ENCODE measurements at places on chromosomes 7 and 10.

GRCh38 chr10:116698364-116698763 is 44.0 kb downstream of the HSPA12A start:
- no peak overlapping the region for H3K27ac ChIP-seq
- H3K36me3 ChIP-seq, result no peaks in the 10 kb centered on the region
- H3K27me3 ChIP-seq, result peaks cover 3% of the 10 kb centered on the region
- no peak overlapping the region for H3K4me3 ChIP-seq
- DNase-seq, result no peak
- no peaks in the 10 kb centered on the region for H3K4me1 ChIP-seq

DNA sequence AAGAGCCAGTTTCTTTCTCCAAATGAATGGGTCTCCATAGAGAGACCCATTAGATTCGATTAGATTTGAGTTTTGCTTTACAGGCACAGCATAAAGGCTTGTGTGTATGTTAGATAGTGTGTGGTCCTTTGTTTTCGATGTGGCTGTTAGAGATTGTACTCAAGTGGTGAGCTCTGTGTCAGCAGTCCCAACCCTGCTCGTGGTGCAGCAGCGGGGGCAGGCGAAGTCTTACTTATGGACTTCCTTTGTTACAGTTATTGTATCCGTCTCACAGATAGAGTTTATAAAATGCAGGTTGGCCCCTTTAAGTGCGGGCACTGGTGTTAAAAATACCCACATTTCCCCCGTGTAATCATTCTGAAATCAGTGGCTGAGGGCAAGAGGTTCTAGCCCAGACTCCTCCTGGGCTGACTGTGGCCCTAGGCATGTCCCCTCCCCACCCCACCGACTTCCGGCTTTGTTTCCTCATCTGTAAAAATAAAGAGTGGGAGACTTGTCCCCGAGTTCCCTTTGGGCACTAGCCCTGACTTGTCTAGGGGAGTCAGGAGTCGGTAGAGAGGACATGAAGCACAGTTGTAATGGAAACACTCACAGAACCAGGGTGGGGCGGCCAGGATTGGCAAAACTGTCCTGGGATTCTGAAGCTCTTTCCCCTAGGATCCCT is 28.6 kb downstream of the MTURN start:
- DNase-seq, result no peak
- no peak overlapping the region for H3K4me3 ChIP-seq
- H3K4me1 ChIP-seq, result no peaks in the 10 kb centered on the region
- H3K36me3 ChIP-seq, result no peaks in the 10 kb centered on the region
- no peaks in the 10 kb centered on the region for H3K27me3 ChIP-seq
- H3K27ac ChIP-seq, result no peak overlapping the region

GRCh38 chr7:122528879-122529481 is 169.9 kb downstream of the RNF133 start:
- no peak overlapping the region for H3K27ac ChIP-seq
- no peaks in the 10 kb centered on the region for H3K27me3 ChIP-seq
- DNase-seq, result no peak
- no peaks in the 10 kb centered on the region for H3K4me1 ChIP-seq

DNA sequence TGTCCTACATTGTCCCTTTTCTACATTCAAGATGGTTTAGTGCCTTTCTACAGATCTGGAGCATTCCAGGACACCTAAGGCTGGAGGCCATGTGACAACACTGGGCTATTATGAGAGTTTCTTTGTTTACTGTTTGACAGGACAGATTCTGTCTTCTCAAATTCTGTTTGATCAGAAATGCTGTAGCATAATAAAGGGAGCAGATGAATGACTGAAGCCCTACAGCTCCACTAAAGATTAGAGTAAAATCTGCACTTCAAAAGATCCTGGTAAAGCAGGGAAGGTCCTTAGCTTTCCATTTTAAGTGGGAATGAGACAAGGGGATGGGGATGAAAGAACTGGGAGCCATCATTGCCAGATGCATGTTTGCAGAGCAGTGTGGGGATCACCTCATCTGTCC is 38.4 kb downstream of the TMEM229A start:
- no peak overlapping the region for H3K27ac ChIP-seq
- H3K27me3 ChIP-seq, result no peaks in the 10 kb centered on the region
- no peak overlapping the region for H3K4me3 ChIP-seq
- no peak for DNase-seq
- H3K4me1 ChIP-seq, result no peaks in the 10 kb centered on the region
- no peaks in the 10 kb centered on the region for H3K36me3 ChIP-seq

- H3K27me3 ChIP-seq, result no peaks in the 10 kb centered on the region
- H3K4me1 ChIP-seq, result no peaks in the 10 kb centered on the region
- DNase-seq, result peak; percentile 5
- H3K36me3 ChIP-seq, result no peaks in the 10 kb centered on the region
- no peak overlapping the region for H3K4me3 ChIP-seq
Observed at GRCh38 chr7:140304191-140304799, 94.0 kb downstream of the SLC37A3 start.

GRCh38 chr10:93639791-93640190 is 27.5 kb downstream of the PDE6C start:
- no peaks in the 10 kb centered on the region for H3K36me3 ChIP-seq
- no peak overlapping the region for H3K27ac ChIP-seq

- H3K36me3 ChIP-seq, result no peaks in the 10 kb centered on the region
- no peaks in the 10 kb centered on the region for H3K27me3 ChIP-seq
- DNase-seq, result no peak
- no peak overlapping the region for H3K4me3 ChIP-seq
- no peaks in the 10 kb centered on the region for H3K4me1 ChIP-seq
Observed at GRCh38 chr7:81407094-81407493, 362.8 kb downstream of the HGF start.

GRCh38 chr10:51960494-51960895 is 261.1 kb upstream of the CSTF2T start:
- H3K27ac ChIP-seq, result no peak overlapping the region
- no peaks in the 10 kb centered on the region for H3K36me3 ChIP-seq
- no peak for DNase-seq
- H3K4me1 ChIP-seq, result no peaks in the 10 kb centered on the region
- no peaks in the 10 kb centered on the region for H3K27me3 ChIP-seq

GRCh38 chr7:96708872-96709271 is 774 bp downstream of the SEM1 start:
- peak overlapping the region; percentile 87 for H3K4me3 ChIP-seq
- peaks cover 9% of the 10 kb centered on the region for H3K4me1 ChIP-seq
- no peaks in the 10 kb centered on the region for H3K27me3 ChIP-seq
- no peaks in the 10 kb centered on the region for H3K36me3 ChIP-seq
- peak overlapping the region; percentile 68 for H3K27ac ChIP-seq

GRCh38 chr7:120731271-120731670 is 126.7 kb downstream of the TSPAN12 start:
- H3K27me3 ChIP-seq, result no peaks in the 10 kb centered on the region
- H3K4me3 ChIP-seq, result no peak overlapping the region
- H3K27ac ChIP-seq, result no peak overlapping the region
- H3K4me1 ChIP-seq, result no peaks in the 10 kb centered on the region

DNA sequence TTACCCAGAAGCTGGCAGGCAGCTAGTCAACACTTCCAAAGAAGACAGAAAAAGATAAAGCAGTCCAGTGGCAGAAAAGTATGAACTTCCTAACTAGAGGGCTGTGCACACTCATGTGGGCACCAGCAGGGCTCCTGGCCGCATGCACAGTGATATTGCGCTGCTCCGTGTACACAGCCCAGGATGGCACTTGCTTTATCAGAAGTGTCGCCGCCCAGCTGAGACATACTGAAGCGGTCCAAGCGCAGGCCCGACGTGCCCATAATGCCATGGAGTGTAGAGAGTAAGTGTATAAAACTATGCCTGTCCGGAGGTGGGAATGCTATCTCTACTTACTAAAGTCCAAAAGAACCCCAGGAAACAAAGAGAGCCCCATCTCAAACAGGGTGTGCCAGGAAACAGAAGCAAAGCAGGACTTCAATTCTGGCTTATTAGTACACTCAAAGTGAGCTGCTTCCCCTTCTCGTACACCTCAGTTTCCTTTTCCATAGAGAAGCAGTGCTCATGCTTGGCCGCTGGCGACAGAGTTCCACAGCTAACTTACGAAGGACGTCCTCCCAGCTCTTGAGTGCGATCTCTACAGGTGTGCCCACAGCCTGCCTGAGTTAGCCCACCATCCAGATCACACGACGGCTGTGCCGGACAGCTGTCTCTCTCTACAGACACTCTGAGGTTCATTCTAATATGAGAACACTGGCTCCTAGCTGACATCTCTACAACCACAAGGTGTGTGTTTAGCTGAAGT is 234.3 kb downstream of the COBL start:
- no peaks in the 10 kb centered on the region for H3K27me3 ChIP-seq
- no peaks in the 10 kb centered on the region for H3K4me1 ChIP-seq
- H3K36me3 ChIP-seq, result no peaks in the 10 kb centered on the region
- no peak overlapping the region for H3K27ac ChIP-seq

DNA sequence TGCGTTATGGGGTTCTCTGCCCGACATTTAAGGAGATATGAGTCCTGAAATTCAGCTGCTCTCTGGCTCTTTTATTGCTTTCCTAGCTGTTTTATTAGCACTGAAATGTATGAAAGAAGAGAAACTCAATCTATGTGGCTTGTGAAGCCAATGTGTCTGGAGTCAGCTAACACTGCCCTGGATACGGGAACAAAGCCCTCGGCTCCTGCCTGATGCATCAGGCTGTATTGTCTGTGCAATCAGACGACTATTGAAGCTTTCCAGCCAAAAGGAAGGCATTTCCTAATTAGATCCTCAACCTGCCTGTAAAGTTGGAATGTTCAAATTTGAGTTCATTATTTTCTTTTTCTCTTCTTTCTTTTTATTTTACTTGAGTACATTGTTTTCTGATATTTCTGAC is 22.0 kb upstream of the TM9SF3 start:
- no peaks in the 10 kb centered on the region for H3K4me1 ChIP-seq
- H3K4me3 ChIP-seq, result no peak overlapping the region
- H3K27me3 ChIP-seq, result no peaks in the 10 kb centered on the region

GRCh38 chr10:99524050-99524666 is 8.6 kb upstream of the NKX2-3 start:
- no peaks in the 10 kb centered on the region for H3K36me3 ChIP-seq
- no peak overlapping the region for H3K4me3 ChIP-seq
- no peak overlapping the region for H3K27ac ChIP-seq
- H3K4me1 ChIP-seq, result no peaks in the 10 kb centered on the region

GRCh38 chr10:8193546-8193945 is 139.1 kb downstream of the GATA3 start:
- no peak for DNase-seq
- no peak overlapping the region for H3K27ac ChIP-seq
- H3K36me3 ChIP-seq, result no peaks in the 10 kb centered on the region

GRCh38 chr7:12674861-12675260 is 12.6 kb upstream of the ARL4A start:
- DNase-seq, result peak; percentile 40
- no peaks in the 10 kb centered on the region for H3K36me3 ChIP-seq
- H3K4me1 ChIP-seq, result no peaks in the 10 kb centered on the region
- H3K27me3 ChIP-seq, result no peaks in the 10 kb centered on the region

GRCh38 chr7:155962191-155962967 is 150.1 kb upstream of the SHH start:
- no peaks in the 10 kb centered on the region for H3K36me3 ChIP-seq
- H3K4me3 ChIP-seq, result no peak overlapping the region
- H3K4me1 ChIP-seq, result no peaks in the 10 kb centered on the region

GRCh38 chr7:74653686-74654181 is 3.8 kb upstream of the GTF2I start:
- no peaks in the 10 kb centered on the region for H3K36me3 ChIP-seq
- H3K27me3 ChIP-seq, result no peaks in the 10 kb centered on the region
- no peak for DNase-seq

GRCh38 chr7:70229242-70229641 is 631.0 kb downstream of the AUTS2 start:
- no peaks in the 10 kb centered on the region for H3K36me3 ChIP-seq
- H3K4me3 ChIP-seq, result no peak overlapping the region

DNA sequence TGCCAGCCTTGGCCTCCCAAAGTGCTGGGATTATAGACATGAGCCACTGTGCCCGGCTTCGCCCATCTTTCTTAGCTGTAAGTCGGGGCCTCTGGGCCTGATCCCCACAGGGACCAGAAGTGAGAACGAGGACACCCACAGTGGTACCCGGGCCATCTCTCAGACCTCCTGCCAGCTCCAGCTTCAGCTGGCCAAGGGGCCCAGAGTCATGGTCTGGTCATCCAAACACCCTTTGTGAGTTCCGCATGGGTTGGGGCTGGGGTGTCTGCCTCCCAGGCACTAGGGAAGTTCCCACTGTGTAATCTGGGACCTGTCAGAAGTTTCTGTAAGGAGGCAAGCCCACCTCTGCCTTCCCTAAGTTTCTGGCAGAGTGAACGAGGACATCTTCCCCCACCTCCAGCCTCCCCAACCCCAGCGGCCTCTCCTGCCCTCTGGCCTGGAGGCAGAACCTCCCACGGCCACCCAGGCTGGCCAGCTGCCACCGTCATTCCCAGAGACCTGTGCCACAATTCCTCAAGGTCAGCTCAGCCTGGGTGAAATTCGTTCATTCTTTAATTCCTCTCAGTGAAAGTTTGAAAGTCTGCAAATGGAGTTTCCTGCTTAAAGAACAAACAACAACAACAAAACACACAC is 19.5 kb upstream of the FOXL3 start:
- no peak overlapping the region for H3K27ac ChIP-seq
- no peak for DNase-seq
- H3K36me3 ChIP-seq, result no peaks in the 10 kb centered on the region
- H3K4me3 ChIP-seq, result no peak overlapping the region
- H3K27me3 ChIP-seq, result no peaks in the 10 kb centered on the region

- H3K4me3 ChIP-seq, result no peak overlapping the region
- H3K36me3 ChIP-seq, result peaks cover 5% of the 10 kb centered on the region
- H3K27me3 ChIP-seq, result no peaks in the 10 kb centered on the region
- DNase-seq, result peak; percentile 63
- H3K27ac ChIP-seq, result no peak overlapping the region
- no peaks in the 10 kb centered on the region for H3K4me1 ChIP-seq
Observed at GRCh38 chr10:79196470-79197461, 128.0 kb downstream of the ZMIZ1 start.

DNA sequence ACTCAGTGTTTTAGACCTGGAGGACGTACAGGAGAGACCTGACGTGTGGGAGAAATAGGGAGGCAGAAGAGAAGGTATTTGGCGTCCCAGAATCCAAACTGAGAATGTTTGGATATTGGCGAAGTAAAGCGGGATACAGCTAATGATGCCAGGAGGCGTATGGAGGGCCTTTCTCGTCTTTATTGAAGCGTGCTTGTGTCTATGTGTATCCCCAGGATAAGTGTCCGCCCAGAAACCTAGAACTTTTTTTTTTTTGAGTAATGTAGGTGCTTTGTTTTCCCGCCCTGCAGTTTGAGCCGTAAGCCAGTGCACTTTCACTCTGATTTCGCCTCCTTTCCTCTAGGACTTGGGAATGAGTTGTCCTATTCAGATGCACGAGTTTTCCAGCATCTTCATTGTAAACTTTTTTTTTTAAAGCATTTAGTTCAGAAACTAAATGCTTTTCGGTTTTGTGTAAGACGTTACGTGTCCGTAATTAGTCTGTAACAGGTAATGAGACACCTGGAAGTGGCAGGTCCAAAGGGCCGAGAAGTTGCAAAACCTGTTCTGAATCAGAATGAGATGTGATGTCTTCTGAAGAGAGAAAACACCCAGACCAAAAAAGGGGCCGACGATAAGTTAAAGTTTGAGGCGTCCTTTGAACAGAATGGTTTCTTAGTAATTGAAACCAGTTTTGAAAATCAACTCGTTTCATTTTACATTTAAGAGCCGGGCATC is 746 bp downstream of the ARL5B start:
- no peaks in the 10 kb centered on the region for H3K27me3 ChIP-seq
- H3K4me1 ChIP-seq, result no peaks in the 10 kb centered on the region
- no peaks in the 10 kb centered on the region for H3K36me3 ChIP-seq
- DNase-seq, result no peak
- H3K4me3 ChIP-seq, result peak overlapping the region; percentile 94
- H3K27ac ChIP-seq, result peak overlapping the region; percentile 92

GRCh38 chr7:123768493-123768892 is 19.7 kb upstream of the WASL start:
- no peaks in the 10 kb centered on the region for H3K27me3 ChIP-seq
- no peak overlapping the region for H3K4me3 ChIP-seq
- no peaks in the 10 kb centered on the region for H3K36me3 ChIP-seq
- no peak for DNase-seq
- no peaks in the 10 kb centered on the region for H3K4me1 ChIP-seq

Data from effector memory CD4-positive, alpha-beta T cell (primary cell).